Fibroblast of lung (primary cell): ENCODE measurements at places on chromosomes 11 and 22.

DNA sequence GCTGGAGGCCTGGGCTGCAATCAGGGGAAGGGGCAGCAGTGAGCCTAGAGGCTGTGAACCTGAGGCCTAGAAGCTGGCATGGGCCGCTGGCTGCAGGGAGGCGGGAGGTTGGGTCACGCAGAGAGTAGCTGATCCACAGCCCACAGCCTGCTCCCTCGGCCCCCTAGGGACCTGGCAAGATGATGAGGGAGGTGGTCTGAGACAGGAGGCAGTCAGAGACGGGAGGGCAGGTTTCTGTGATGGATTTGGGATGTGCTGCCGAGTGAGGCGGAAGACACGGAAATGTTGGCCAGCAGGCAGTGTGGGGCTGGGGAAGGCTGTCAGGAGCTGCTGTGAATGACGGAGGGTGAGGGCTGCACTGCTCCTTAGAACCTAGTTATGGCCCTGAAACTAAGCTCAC lies 22.7 kb downstream of the LRFN4 start:
- DNase-seq, result no peak

- peak; percentile 29 for DNase-seq
Observed at GRCh38 chr11:103587901-103588788, 448.3 kb upstream of the DDI1 start.

DNA sequence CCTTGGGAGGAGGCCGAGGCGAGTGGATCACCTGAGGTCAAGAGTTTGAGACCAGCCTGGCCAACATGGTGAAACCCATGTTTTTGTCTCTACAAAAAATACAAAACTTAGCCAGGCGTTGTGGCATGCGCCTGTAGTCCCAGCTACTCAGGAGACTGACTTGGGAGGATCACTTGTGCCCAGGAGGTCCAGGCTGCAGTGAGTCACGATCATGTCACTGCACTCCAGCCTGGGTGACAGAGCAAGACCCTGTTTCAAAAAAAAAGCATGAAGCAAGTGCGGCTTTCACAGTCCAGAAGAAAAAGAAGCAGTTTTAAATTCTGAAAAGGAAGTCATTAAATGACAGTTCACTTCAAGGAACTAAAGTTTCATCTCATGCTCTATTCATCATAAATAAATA lies 7.1 kb upstream of the LTO1 start:
- no peak for DNase-seq

DNA sequence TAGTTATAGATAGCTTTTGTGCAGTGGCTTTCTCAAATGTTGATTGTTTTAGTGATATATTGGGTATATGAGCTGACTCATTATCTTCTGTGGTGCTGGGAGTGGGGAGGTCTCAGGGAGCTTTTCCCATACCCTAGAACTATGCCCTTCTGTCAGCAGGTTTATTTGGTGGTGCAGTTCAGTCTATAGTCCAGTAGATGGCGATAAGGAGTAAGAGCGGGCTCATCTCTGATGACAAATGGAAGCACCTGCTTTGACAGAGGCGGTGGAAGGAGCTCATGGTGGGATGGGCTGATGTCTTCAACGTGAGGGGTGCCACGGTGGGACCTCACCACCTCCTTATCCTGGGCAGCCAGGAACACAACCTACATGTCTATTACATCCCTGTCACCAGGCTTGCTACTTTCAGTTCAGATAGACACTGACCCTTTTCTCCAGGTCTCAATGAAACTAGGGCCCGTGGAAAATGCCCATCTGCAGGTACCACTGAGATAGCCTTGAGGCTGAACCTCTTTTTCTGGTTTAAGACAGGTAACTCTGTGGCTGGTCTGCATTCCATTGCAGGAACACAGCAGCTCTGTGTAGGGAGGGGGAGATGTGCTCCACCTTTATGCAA lies 13.0 kb upstream of the OR6A2 start:
- DNase-seq, result peak; percentile 22

DNA sequence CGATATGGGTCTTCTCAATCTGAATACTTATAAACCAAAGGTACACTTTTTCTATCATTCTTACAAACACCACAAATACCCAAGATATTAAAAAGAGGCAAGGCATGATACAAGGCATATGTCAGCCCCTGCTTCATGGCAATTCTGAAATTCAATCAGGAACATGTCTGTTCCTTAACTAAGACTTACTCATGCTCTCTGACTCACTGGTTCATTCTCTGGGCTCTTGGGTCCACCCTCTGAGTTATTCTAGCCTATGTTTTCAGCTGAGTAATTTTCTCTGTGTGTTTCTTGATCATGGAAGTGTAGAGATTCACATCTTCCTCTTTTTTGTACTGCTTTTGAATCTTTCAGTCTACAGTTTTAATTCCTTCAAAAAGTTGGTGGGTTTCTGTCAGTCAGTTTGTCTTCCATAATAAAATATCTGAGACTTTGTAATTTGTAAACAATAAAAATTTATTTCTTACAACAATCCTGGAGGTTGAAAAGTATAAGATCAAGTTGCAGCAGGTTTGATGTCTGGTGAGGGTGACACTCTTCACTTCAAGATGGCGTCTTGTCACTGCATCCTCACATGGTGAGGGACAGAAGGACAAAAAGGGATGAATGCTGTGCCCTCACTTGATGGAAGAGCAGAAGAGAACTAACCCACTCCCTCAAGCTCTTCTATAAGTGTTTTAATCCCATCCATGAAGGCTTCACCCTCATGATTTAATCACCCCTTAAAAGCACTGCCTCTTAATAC lies 211.7 kb downstream of the FAM76B start:
- DNase-seq, result peak; percentile 80

GRCh38 chr11:131185915-131186314 lies 184.5 kb upstream of the NTM start:
- DNase-seq, result no peak

DNA sequence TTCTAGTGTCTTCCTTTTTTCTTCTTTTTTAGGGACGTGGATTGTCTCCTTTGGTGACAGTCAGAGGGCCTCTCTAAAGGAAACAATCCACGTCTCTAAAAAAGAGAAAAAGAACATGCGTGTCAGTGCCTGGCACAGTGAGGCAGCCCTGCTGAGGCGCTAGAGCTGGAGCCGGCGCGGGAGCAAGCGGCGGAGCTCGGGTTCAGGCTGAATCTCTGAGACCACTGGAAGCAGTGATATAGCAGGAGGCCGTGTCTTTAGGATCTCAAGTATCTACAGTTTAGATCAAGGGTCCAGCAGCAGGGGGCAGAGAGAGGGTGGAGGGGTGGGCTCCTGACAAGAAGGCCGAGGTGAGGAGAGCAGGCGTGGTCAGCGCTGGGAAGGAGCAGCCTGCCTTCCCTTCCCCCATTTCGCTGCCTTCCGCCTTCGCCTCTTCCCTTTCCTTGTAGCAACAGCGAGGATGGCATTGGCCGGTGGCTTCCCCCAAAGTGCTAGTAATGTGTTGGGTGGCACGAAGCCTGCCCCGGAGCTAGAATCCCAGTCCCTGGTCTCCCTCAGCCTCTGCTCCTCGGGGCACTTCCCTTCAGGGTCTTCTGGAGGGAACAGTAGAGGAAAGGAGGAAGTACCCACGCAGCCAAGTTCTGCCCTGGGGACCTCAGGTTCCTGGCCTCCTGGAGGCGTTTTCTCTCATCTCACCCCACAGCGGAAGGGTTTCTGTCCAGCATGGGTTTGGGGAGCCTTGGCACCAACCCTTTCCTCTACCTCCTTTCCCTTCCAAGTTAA lies 28.2 kb upstream of the RAB1B start:
- no peak for DNase-seq

GRCh38 chr11:78759071-78759470 lies 184.4 kb upstream of the NARS2 start:
- DNase-seq, result peak; percentile 41

GRCh38 chr11:31606893-31607292 lies 97.3 kb downstream of the ELP4 start:
- no peak for DNase-seq

DNA sequence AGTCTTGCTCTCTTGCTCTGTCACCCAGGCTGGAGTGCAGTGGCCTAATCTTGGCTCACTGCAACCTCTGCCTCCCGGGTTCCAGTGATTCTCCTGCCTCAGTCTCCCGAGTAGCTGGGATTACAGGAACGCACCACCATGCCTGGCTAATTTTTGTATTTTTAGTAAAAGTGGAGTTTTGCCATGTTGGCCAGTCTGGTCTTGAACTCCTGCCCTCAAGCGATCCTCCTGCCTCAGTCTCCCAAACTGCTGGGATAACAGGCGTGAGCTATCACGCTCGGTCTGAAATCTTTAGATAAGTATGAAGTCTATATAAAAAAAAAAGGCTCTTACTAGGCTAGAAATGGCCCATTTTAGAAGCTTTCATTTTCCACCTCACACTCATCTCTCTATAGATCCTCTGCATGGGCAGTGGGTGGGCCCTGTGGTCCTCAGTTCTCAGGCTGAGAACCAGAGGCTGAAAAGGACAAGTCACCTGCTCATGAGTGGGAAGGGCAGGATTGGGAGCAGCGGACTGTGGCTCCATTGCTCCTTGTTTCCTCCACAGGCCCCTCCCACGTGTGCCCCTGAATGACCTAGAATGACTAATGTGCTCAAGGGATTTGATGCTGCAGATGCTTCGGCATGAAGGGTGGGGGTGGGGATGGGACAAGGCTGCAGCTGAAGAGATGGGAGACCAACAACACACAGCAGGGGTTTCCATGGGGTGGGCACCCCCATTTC lies 19.8 kb upstream of the PRAME start:
- DNase-seq, result peak; percentile 22

- peak; percentile 75 for DNase-seq
Observed at GRCh38 chr22:42174062-42174461, 43.5 kb upstream of the CYP2D6 start.
